ENCODE measurements at places on chromosomes 16 and 17. TPM values are rescaled to one million over a fixed set of nuclear protein-coding genes. Genes with fewer than 3 reads are reported as not detected.

SLC12A3 gene
- not detected for total RNA-seq

GRCh38 chr16:10610499-10611184, 30.2 kb upstream of the EMP2 start:
- DNase-seq, result no peak

DNA sequence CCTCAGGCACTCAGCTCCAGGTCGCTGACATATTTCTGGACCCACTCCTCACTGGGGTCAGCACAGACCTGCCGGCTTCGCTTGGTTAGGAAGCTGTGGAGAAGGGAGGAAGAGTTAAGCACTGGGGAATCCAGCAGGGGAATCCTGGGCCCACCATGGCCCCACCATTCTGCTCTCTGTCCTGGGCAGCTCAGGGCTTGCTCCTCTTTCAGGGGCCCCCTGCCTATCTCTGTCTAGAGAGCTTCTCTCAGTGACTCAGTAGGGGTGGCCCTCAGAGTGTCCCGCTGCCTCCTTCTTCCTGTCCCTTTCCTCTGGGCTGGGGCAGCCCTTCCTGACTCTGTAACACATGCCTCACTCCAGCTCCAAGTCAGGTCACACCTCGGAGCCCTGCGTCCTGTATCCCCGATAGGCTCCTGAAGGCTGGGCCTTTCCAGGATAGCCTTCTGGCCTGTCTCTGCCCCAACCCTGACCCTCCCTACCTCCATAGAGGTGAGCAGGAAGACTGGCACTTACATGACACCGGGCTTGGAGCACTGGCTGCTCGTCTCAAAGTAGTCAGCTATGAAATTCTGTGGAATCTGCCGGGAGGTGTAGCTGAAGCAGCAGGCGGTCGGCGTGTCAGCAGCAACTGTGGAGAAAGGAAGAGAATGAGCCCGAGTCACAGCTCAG, 1.1 kb downstream of the CCL3 start:
- DNase-seq, result peak; percentile 26

DNA sequence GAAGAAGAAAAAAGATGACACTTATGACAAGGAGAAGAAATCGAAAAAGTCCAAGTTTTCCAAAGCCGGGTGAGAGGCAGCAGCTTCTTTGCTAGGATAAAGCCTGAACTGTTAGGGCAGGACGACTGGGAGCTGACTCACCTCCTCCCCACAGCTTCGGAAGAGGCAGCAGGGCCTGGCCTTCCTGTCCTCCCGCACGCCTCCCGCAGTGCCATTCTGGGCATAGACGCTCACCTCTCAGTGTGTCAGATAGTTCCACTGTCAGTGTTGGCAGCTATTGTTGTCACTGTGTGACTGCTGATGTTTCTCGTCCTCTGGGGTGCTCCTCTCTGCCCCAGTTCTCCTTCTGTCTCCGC, 12.6 kb downstream of the UBN1 start:
- DNase-seq, result no peak

DNA sequence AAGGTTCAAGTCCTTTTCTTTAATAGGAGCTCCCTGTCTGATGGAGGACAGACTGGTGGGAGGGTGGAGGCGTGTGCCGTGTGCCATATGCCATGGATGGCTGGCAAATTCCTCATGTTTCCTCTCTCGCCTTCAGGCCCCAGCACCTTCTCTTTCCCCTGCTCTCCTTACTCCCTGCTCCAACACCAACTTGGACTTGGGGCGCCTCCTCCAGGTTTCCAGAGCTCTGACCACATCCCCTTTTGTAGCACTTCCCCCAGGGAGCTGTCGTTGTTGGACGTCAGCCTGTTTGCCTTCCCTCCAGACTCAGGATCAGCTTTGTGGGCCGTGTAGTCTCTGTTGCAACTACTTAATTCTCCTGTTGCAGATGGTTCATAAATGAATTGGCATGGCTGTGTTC, 30.7 kb downstream of the TMC7 start:
- no peak for DNase-seq

DNA sequence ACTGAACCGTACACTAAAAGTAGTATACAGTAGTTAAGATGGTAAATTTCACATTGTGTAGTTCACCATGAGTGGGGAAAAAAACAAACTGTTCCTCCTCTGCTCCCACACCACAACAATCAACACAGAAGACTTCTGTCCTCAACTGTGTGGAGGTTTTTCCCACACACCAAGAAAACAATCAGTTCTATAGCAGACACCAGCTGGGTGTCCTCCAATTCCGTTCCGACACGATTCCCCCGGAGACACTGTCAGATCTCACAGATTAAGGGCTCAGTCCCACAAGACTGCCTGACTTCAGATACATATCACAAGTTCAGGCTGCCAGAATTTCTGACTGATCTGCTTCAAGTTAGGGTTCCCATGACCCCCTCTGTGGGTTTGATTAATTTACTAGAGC, 31.8 kb downstream of the BBS2 start:
- no peak for DNase-seq

DNA sequence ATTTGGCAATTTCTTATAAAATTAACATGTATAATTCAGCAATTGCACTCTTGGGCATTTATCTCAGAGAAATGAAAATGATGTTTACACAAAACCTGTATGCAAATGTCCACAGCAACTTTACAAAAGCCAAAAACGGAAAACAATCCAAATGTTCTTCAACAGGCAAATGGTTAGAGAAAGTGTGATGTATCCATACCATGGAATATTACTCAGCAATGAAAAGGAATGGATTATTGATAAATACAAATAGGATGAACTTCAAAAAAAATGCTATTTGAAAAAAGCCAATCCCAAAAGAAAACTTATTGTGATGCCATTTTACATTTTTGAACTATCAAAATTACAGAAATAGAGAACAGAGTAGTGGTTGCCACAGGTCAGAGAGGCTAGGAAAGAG, 37.2 kb upstream of the ABCA10 start:
- no peak for DNase-seq
